ENCODE measurements at places on chromosomes 3 and 15.

DNA sequence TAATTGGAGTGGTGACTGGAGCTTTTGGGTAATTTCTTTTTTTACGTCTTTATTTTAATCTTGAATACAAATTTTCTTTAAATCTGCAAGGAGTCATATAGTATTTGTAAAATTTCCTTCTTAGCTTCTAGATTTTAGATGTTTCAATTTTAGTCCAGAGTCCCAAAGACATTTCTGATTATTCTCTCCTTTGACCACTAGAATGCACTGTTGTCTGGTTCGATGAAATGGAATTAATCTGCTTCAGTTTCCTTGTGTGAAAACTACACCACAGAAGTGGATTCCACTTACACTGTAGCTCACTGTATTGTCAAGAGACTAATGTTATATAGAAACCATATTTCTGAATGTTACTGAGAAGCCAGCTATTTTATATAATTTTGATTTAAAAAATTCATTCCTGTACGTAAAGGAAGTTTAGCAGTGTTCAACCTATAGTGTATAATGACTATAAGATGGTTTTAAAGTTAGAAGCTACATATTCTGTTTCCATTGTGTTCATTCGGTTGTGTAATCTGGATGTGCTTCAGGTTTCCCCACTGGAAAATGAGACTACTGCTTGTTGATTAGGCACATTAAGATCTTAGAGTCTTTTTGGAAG lies 6.1 kb downstream of the GRAMD1C start:
- DNase-seq, result no peak

GRCh38 chr3:194321693-194322640 lies 29.2 kb downstream of the CPN2 start:
- no peak for DNase-seq

- DNase-seq, result no peak
These were observed 30.2 kb upstream of the MORF4L1 start for GRCh38 chr15:78842519-78842918.

GRCh38 chr3:16364963-16365362 lies 100.0 kb downstream of the OXNAD1 start:
- DNase-seq, result no peak

GRCh38 chr3:111605018-111605417 lies 9.9 kb upstream of the ZBED2 start:
- DNase-seq, result no peak

GRCh38 chr3:152785051-152785450 lies 49.9 kb upstream of the P2RY1 start:
- no peak for DNase-seq

- no peak for DNase-seq
These were observed 40.0 kb downstream of the ATG7 start for GRCh38 chr3:11312166-11312565.

DNA sequence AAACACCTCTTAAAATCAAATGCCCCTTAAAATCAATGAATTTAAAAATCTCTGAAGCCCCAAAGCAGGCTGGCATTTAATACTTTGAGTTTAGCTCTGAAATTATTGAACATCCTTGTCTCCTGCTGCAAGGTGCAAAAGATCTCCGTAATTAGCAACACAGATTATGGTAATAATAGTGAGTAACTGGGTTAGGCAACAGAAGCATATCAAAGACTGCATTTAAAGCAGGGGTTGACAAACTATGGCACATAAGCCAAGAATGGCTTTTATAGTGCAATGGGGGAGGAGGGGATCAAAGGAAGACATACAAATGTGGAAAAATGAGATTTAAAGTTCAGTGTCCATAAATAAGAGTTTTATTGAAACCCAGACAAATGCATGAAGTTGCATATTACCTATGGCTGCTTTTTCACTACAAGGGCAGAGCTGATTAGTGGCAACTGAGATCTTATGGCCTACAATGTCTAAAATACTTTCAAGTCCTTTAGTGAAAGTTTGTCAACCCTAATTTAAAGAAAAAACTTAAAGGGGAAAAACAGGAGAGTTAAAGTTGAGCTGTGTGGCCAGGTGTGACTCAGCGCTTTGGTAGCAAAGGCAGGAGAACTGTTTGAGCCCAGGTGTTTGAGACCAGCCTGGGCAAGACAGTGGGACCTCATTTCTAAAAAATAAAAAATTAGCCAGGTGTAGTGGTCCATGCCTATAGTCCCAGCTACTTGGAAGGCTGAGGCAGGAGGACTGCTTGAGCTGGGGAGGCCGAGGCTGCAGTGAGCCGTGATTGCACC lies 157.6 kb downstream of the TBL1XR1 start:
- DNase-seq, result no peak

DNA sequence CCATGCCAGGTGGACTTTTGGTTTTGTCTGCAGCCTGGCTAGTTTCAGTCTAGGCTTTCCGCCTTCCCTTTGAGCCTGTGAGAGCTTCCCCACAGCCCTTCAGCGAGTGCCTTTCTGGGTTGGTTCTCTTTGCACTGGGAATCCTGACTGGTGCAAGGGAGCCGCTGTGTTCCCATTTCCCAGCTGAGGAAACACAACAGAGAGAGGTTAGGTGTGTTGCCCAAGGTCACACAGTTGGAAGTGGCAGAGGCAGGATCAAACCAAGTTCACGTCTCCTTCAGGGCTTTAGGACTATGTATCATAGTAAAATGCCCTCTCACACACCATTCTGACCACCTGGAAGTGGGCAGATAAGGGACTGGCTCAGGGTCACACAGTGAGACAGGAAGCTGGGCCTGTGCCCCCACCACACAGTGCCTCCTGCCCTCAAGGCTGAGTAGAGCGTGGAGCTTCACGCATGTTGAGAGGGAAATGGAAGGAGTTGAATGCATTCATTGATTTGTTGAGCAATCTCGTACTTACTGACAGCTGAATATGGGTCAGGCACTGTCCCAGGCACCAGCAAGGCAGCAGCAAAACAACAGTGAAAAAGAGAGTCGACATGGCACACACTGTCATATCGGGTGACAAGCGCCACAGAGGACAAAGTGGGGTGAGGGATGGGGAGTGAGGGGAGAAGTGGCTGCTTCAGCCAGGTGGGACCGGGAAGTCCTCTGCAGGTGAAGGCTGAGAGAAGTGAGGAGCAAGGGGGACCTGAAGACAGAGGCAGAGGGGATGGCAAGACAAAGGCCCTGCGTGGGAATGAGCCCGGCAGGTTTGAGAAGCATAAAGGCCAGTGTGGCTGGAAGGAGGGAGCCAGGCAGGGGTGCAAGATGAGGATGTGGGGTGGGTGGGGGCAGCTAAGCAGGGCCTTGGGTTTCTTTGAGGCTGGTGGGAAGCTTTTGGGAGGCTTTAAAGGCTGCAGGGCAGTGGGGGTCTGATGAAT lies 12.3 kb upstream of the ANPEP start:
- DNase-seq, result no peak

GRCh38 chr3:184227481-184227935 lies 1.9 kb upstream of the VWA5B2 start:
- DNase-seq, result no peak

DNA sequence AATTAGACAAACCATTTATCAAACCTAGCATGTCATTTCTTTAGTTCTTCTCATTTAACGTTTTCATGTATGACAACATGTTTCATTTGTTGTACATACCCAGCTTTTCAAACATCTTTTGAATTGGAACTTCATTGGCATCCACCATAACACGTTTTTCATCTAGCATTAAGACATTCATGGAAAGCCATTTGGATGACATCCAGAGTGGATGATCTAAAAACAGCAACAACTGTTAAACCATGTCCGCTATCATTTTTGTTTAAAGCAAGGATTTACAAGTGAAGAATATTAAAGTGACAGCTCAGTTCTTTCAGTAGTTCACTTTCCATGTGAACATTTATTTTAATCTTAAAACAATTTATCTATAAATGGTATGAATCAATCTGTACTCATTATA lies 14.5 kb downstream of the GATM start:
- DNase-seq, result no peak

DNA sequence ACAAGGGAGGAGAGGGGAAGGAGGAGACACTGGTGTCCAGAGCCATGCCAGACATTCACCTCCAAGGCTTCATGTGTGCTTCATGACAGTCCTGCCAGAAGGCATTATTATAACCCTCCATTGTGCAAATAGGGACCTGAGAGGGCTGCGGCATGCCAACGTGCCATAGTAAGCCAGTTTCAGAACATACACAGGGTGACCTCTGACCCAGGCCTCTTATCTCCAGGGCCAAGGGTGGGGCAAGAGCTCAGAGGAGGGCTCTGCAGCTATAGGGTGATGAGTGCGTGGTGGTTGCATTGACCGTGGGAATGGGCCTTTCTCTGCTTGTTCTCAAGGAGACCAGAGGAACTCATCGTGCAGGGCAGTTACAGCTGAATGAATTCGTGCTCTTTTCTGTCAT lies 9.7 kb upstream of the ACSBG1 start:
- DNase-seq, result no peak

GRCh38 chr15:35243758-35244157 lies 158.7 kb upstream of the NANOGP8 start:
- DNase-seq, result no peak

- DNase-seq, result no peak
These were observed 37.2 kb downstream of the HMG20A start for GRCh38 chr15:77457905-77458265.

DNA sequence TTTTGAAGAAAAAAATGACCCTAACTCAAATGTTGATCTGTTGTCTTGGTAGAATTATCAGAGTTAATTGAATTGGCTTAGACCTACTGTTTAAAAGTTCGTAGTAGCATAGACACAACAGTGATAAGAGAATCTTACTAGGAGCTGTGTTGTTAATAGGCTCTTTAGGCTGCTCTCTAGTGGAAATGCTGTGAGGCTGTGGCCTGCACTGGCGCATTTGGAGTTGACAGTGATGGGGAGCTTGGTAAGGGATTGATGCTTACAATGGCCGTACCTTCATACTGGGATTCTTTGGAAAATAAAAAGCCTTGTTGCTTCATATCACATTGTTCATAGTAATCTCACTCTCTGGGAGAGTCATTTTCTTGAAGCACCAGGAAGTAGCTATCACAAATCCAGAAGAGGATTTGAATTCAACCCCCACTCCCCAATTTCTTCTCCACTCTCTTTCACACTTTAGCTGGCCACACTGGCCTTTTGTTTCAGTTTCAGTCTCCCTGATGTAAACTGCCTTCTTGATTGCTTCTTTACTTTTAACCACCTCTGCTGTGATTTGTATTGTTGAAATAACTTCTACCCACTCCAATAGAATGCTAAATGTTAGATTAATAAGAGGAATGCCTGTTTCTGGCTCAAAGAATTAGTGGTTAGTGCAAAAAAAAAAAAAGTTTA lies 56.6 kb downstream of the CEP63 start:
- DNase-seq, result no peak

DNA sequence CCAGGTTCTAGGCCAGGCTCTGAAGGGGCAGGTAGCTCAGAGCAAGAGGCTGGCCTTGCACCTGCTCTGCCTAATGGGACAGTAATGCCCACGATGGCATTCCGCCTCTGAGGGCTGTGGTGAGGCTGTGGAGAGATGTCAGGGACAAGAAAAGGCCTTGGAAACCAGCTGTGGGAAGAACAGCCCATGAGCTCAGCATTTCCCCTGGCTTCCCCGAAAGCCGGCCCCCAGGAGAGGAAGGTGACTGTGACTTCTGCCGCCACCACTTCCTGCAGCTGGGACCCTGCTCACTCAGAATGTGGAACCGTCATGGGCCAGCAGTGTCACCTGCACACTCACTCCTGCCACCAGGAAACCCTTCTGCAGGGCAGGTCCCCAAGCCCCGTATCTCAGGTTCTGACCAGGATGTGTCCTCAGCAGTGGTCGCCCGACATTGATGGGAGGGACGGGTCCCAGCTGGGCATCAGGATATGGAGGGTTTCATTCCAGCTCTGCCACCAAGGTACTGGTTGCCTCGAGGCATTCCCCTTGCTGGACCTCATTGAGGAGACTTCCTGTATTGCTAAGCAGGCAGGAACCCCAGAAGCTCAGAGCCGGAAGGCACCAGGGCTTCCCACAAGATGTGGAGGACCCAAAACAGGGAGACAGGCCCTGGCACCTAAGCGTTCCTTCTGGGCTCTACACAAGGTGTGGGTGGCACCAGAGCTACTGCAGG lies 30.7 kb downstream of the SEMA7A start:
- no peak for DNase-seq

GRCh38 chr15:70093481-70094319 lies 4.0 kb downstream of the TLE3 start:
- DNase-seq, result no peak

DNA sequence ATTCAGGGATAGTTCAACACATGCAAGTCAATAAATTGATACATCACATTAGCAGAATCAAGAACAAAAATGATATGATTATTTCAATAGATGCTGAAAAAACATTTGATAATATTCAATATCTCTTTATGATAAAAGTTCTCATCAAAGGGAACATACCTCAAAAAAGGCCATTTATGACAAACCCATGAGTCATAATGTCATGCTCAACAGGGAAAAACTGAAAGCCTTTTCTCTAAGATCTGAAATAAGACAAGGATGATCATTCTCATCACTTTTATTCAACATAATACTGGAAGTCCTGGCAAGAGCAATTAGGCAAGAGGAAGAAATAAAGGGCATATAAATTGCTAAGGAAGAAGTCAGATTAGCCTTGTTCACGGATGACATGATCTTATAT lies 54.1 kb upstream of the TMEM158 start:
- no peak for DNase-seq

DNA sequence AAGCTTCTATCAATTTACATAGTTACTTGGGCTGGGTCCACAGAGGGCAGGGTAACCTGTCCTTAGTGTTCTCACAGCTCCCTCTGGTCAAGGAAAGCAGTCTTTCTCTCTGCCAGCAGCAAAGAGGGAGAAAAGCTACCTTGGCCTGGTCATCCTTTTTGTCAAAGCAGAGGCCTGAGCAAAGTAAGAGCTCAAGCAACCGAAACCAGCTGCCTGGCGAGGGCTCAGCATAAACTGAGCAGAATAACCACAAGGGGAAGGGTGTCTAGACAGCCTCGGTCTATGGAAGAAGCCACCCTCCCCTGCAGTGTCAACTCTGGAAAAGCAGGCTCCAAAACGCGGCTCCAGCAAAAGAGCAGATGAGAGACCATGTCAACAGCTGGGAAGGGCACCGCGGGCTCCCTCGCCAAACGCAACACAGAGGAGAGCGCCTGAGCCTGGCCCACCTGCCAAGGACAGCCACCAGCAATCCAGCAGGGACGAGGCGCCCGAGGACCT lies 17.4 kb downstream of the LRIG1 start:
- DNase-seq, result no peak

DNA sequence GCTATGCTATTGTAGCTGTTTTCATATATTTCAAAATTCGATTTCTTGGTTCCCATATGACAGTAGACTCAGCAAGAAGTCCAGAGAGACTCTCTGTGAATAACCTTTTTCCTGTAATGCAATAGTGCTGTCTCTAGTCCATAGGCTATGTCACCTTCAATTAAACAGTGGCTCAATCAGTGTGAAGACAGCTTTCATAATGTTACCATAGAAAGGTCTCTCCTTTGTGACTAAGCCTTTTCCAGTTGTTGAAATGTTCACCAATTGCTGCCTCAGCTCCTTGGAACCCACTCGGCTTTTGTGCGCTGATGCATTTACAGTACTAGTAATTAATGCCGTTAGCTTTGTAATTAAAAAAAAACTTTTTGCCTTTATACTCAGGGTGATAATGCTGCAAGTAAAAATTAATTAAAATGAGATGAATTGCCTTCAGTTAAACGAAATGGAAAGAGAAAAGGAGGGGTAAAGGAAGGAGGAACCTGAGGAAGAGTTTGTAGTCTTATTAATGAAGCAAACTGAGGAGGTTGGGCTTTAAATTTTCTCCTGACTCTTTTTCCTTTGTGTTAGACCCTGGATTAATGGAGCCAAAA lies 214.8 kb downstream of the LSAMP start:
- no peak for DNase-seq
